ENCODE measurements at places on chromosomes 2 and 18.

DNA sequence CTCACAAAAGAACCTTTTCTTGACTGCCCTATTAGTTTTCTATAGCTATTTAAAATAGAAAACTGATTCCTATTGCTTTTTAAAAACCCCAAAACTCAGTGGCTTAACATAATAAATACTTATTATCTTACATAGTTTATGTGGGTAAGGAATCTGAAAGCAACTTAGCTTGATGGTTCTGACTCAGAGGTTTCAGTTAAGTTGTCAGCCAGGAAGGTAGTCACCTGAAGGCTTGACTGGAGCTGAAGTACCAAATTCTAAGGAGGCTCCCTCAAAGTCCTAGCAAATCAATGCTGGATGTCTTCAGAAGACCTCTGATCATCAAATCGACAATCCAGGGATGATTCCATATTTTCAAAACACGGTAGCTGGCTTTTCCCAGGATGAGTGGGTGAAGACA lies 546.6 kb upstream of the CDH2 start:
- DNase-seq, result no peak

DNA sequence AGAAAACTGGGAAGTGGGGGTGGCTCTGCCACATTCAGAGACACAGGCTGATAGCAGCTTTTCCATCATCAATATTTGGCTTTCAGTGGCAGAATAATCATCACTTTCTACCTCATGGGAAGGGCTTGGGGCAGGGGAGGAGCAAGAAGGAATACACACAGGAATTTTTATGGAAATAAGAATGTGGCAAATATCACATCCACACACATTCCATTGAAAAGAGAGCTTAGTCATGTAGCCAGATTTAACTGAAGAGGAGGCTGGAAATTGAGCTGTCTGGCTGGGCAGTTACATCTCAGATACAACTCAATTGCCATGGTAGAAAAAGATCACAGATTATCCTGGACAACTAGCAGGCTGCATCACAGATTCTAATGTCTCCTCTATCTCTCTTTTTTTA lies 1474.0 kb upstream of the ACVR2A start:
- no peak for DNase-seq

DNA sequence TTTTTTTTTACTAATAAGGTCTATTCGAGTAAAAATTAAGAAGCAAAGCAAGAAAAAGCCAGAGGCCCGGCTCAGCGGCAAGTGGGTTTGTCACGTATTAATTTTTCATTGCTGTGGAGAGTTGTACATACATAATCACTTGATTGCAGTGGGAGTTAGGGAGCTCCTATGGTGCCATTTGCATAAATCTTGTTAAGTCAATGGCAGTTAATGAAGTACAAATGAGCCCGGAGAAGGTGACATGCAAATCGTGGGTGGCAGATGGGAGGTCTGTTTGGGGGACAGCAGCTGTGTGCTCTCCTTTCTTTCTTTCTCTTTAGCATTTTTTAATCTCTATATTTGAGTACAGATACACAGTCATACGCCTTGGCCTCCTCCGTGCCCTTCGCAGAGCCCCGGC lies 317.0 kb downstream of the AGAP1 start:
- no peak for DNase-seq

- DNase-seq, result no peak
Measured at GRCh38 chr2:227774895-227775842, 29.5 kb downstream of the SCYGR8 start.

GRCh38 chr2:239539083-239539775 lies 138.4 kb upstream of the HDAC4 start:
- DNase-seq, result no peak

- DNase-seq, result no peak
Measured at GRCh38 chr2:46336283-46336959, 39.2 kb downstream of the EPAS1 start.

- DNase-seq, result no peak
Measured at GRCh38 chr2:226118471-226119429, 680.9 kb downstream of the IRS1 start.

GRCh38 chr2:232438091-232438490 lies 17.9 kb upstream of the ALPI start:
- no peak for DNase-seq

DNA sequence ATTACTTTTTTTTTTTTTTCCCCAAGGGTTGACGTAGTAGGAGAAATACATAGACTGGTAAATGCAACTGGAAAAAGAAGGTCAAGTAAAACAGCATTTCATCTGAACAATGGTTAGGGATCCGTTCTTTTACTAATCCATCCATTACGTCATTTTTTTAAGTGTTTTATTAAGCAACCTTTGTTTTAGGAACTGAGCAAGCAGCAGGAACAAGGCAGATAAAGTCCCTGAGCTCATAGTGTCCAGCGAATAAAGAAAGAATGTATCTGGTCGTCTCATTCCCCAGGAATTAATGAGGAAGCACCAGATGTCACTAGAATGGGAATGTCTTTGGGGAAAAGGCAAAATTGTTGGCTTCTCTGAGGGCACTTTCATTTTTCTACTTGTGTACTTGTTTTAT lies 842.4 kb downstream of the TDRD15 start:
- no peak for DNase-seq

Measured in NCI-H187 treated with DMSO at 0.1 percent for 48 hours (cell line).